ENCODE measurements at places on chromosomes 4 and X.
A peak's percentile ranks its signal among the peaks of the same experiment; 100 is the strongest.

GRCh38 chr4:98996056-98996764 lies 689 bp downstream of the METAP1 start:
- H3K27ac ChIP-seq, result peak overlapping the region; percentile 76
- peak overlapping the region; percentile 94 for H3K4me3 ChIP-seq
- peaks cover 25% of the 10 kb centered on the region for H3K4me1 ChIP-seq
- no peaks in the 10 kb centered on the region for H3K27me3 ChIP-seq

- no peak for DNase-seq
- H3K27ac ChIP-seq, result no peak overlapping the region
- peaks cover 43% of the 10 kb centered on the region for H3K36me3 ChIP-seq
- no peaks in the 10 kb centered on the region for H3K4me1 ChIP-seq
- H3K4me3 ChIP-seq, result no peak overlapping the region
- H3K27me3 ChIP-seq, result no peaks in the 10 kb centered on the region
Measured at GRCh38 chr4:77910676-77911075, 48.0 kb downstream of the MRPL1 start.

GRCh38 chr4:93529692-93530372 lies 298.7 kb upstream of the ATOH1 start:
- no peaks in the 10 kb centered on the region for H3K4me1 ChIP-seq
- H3K4me3 ChIP-seq, result no peak overlapping the region
- no peaks in the 10 kb centered on the region for H3K27me3 ChIP-seq
- DNase-seq, result no peak
- no peaks in the 10 kb centered on the region for H3K36me3 ChIP-seq
- no peak overlapping the region for H3K27ac ChIP-seq

GRCh38 chr4:91830681-91831395 lies 472.9 kb upstream of the GRID2 start:
- H3K27ac ChIP-seq, result no peak overlapping the region
- H3K4me3 ChIP-seq, result no peak overlapping the region
- H3K36me3 ChIP-seq, result no peaks in the 10 kb centered on the region
- no peaks in the 10 kb centered on the region for H3K27me3 ChIP-seq

- H3K27me3 ChIP-seq, result no peaks in the 10 kb centered on the region
- DNase-seq, result no peak
- H3K36me3 ChIP-seq, result no peaks in the 10 kb centered on the region
- H3K4me3 ChIP-seq, result no peak overlapping the region
- H3K27ac ChIP-seq, result no peak overlapping the region
Measured at GRCh38 chr4:11042760-11043159, 358.2 kb upstream of the CLNK start.

DNA sequence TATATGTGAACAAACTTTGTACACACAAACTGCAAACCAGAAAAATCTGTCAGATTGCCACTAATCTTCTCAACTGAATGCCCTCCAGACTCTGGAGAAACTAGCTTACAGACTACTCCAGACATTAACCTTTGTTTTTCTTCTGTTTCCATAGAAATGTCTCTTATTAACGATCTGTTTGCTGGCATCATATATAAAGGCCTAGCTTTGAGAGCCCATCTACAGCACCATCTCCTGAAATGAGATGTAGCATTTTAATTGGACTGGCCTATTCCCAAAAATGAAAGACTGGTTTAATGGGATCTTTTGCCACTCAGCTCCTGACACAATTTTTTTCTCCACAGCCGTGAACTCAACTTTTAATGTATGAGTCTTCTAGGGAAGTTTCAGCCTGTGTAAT lies 266.0 kb upstream of the IL1RAPL1 start:
- no peak for DNase-seq
- no peak overlapping the region for H3K27ac ChIP-seq
- H3K4me3 ChIP-seq, result no peak overlapping the region
- H3K27me3 ChIP-seq, result no peaks in the 10 kb centered on the region
- no peaks in the 10 kb centered on the region for H3K36me3 ChIP-seq

GRCh38 chr4:23388699-23389395 lies 501.0 kb downstream of the PPARGC1A start:
- no peaks in the 10 kb centered on the region for H3K4me1 ChIP-seq
- DNase-seq, result no peak
- H3K27me3 ChIP-seq, result no peaks in the 10 kb centered on the region
- H3K27ac ChIP-seq, result no peak overlapping the region

- H3K27me3 ChIP-seq, result no peaks in the 10 kb centered on the region
- no peaks in the 10 kb centered on the region for H3K4me1 ChIP-seq
- no peak overlapping the region for H3K27ac ChIP-seq
- no peak overlapping the region for H3K4me3 ChIP-seq
- no peaks in the 10 kb centered on the region for H3K36me3 ChIP-seq
- DNase-seq, result no peak
Measured at GRCh38 chrX:148610328-148610698, 109.9 kb downstream of the AFF2 start.

DNA sequence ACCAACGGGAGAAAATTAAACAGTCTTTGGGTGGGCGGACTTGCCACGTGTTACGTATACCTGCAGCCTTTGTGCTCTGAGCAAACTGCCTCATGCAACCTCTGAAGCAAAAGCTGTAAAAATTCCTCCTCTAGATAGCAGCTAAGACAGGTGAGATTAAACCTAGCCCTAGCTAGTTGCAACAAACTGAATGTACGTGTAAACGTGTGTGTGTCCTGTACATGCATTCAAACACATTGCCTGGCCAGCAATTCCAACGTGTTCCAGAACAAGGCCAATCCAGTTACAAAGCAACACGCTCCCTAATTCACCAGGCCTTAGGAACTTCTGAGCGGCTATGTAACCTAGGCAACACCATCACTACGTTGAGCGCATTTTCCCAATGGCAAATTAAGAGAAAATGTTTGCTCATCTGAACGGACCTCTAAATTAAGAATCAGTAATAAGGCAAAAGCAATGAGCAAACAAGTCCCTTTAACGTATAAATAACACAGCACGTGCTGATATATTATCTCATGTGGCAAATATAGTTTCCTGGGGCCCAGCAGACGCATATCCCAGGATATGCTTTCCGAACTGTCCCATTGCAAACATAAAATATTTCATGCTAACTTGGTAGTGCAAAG lies 792 bp downstream of the PPID start:
- H3K27ac ChIP-seq, result peak overlapping the region; percentile 93
- H3K4me3 ChIP-seq, result peak overlapping the region; percentile 97
- peaks cover 8% of the 10 kb centered on the region for H3K4me1 ChIP-seq
- H3K27me3 ChIP-seq, result peaks cover 10% of the 10 kb centered on the region
- H3K36me3 ChIP-seq, result peaks cover 29% of the 10 kb centered on the region

GRCh38 chr4:143355540-143356217 lies 19.0 kb downstream of the GAB1 start:
- no peak overlapping the region for H3K27ac ChIP-seq
- H3K4me1 ChIP-seq, result no peaks in the 10 kb centered on the region
- H3K36me3 ChIP-seq, result no peaks in the 10 kb centered on the region
- peaks cover 2% of the 10 kb centered on the region for H3K27me3 ChIP-seq
- H3K4me3 ChIP-seq, result no peak overlapping the region

- H3K27ac ChIP-seq, result no peak overlapping the region
- no peaks in the 10 kb centered on the region for H3K4me1 ChIP-seq
- no peak for DNase-seq
- no peaks in the 10 kb centered on the region for H3K27me3 ChIP-seq
- no peak overlapping the region for H3K4me3 ChIP-seq
- H3K36me3 ChIP-seq, result no peaks in the 10 kb centered on the region
Measured at GRCh38 chr4:107906458-107907100, 24.8 kb upstream of the CYP2U1 start.

DNA sequence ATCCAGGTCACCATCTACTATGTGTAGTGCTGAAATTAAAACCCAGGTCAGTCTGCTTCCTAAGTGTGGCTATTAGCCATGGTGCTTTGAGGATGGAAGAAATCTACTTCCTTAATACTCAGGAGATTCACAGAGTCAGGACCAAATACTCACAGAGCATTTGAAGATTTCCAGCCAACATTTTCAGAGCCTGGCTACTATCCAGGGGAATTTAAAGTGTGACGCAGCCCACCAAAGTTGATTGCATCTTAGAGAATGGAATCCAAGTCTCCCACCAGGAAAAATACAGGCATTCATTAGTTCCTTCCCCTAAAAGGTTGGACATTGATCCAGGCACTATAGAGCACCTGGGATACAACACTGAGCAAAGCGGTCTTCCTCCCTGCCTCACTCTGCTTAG lies 83.8 kb downstream of the HS3ST1 start:
- H3K4me3 ChIP-seq, result no peak overlapping the region
- H3K27ac ChIP-seq, result no peak overlapping the region
- DNase-seq, result no peak
- H3K4me1 ChIP-seq, result no peaks in the 10 kb centered on the region

- DNase-seq, result no peak
- no peak overlapping the region for H3K27ac ChIP-seq
- no peaks in the 10 kb centered on the region for H3K4me1 ChIP-seq
- no peak overlapping the region for H3K4me3 ChIP-seq
- no peaks in the 10 kb centered on the region for H3K27me3 ChIP-seq
Measured at GRCh38 chrX:25869761-25870160, 268.4 kb upstream of the MAGEB18 start.

- H3K4me3 ChIP-seq, result no peak overlapping the region
- H3K4me1 ChIP-seq, result no peaks in the 10 kb centered on the region
- no peak for DNase-seq
- H3K27me3 ChIP-seq, result no peaks in the 10 kb centered on the region
- no peaks in the 10 kb centered on the region for H3K36me3 ChIP-seq
Measured at GRCh38 chr4:36614011-36614410, 332.6 kb downstream of the DTHD1 start.

GRCh38 chr4:16896881-16897750 lies 1.3 kb downstream of the LDB2 start:
- H3K4me1 ChIP-seq, result no peaks in the 10 kb centered on the region
- H3K36me3 ChIP-seq, result no peaks in the 10 kb centered on the region
- no peak overlapping the region for H3K4me3 ChIP-seq
- H3K27me3 ChIP-seq, result no peaks in the 10 kb centered on the region
- DNase-seq, result no peak

GRCh38 chrX:112218388-112218787 lies 135.8 kb upstream of the TRPC5 start:
- no peak overlapping the region for H3K4me3 ChIP-seq
- no peaks in the 10 kb centered on the region for H3K4me1 ChIP-seq
- no peaks in the 10 kb centered on the region for H3K27me3 ChIP-seq
- no peak overlapping the region for H3K27ac ChIP-seq
- DNase-seq, result no peak
- H3K36me3 ChIP-seq, result no peaks in the 10 kb centered on the region

DNA sequence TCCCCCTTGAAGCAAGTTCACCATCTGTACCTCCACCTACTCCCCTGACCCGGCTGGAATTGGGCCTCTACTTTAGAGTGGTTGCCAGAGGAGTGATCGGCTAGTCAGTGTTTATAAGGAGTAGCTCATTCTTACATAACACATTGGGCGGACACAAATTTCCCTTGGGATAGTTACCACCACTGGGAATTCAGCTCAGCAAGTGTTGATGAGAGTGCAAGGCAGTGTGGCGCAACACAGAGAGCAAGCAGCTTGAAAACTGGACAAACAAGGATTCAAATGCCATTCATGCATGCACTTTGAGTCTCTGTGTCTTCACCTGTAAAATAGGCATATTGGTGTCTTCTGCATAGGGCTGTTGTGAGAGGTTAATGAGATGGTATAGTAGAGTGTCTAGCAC lies 92.7 kb downstream of the STK32B start:
- no peaks in the 10 kb centered on the region for H3K36me3 ChIP-seq
- no peak overlapping the region for H3K4me3 ChIP-seq
- H3K27ac ChIP-seq, result no peak overlapping the region
- no peak for DNase-seq

DNA sequence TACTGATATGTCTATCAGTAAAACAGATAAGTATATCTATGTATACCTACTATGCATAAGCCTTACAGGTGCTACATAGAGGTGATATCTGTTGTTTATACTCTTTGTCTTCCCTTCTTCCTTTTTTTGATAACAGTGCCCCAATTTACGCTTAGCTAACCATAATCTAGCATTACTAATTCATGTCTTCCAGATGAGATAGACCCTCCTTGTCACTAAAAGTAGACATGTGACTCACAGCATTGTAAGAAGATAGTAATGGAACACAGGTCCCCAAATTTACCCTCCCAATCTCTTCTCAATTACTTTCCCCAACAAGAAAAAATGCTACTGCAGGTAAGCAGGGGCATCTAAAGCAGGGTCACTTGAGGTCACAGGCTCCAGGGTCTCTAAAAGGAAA lies 7.9 kb upstream of the NFKB1 start:
- no peak overlapping the region for H3K27ac ChIP-seq
- no peaks in the 10 kb centered on the region for H3K36me3 ChIP-seq

DNA sequence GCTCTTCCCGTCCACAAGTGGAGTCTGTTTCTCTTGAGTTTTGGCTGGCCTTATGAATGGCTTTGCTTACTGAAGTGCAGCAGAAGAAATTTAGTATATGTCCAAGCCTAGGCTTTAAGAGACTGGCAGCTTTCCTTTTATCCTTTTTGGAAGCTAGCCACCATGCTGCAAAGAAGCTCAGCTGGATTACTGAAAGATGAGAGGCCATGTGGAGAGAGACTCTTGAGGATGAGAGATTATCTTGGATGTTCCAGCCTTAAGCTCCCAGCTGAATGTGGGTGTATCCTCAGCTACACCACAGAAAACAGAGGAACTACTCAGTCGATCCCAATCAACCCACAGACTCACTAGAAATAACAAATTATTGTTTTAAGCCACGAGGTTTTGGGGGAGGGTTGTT lies 12.5 kb downstream of the CCNG2 start:
- DNase-seq, result no peak
- H3K4me1 ChIP-seq, result peaks cover 12% of the 10 kb centered on the region
- H3K36me3 ChIP-seq, result peaks cover 52% of the 10 kb centered on the region

DNA sequence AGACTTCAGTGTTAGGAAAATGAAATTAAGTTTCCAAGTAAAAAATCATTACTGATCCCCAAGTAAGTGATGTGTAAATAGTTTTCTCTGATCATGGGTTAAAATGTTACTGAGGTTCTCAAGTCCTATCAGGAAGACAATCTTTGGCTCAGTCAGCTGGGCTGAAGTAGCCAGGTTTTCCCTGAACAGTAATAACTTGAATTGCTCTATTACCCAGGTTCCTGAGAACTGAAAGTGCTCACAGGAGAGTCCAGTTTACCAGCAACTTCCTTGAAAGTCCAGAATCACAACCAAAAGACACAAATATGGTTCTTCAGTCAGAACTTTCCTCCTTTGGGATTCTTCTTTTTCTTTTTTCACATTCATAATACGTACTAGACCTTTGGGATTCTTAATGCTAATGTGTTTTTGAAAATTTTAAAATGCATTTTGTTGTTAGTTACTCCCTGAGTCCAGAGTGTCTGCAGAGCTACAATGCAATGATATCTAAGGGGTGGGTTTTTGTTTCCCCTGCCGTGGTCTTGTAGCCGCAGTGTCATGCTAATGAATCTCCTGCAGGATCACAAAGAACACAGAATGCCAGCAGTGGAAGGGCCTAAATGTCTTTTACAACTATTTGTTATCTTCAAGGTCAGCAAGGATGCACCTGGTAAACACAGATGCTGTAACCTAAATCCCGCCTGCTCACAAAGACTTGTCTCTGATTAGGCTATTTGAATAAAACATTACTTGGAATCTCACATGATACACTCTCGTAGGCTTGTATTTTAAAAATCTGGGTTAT lies 439.8 kb upstream of the NR3C2 start:
- no peak overlapping the region for H3K4me3 ChIP-seq
- no peak for DNase-seq
- H3K4me1 ChIP-seq, result no peaks in the 10 kb centered on the region
- H3K27ac ChIP-seq, result no peak overlapping the region
